Fibroblast of gingiva (primary cell): ENCODE measurements at places on chromosomes 11 and 22.

DNA sequence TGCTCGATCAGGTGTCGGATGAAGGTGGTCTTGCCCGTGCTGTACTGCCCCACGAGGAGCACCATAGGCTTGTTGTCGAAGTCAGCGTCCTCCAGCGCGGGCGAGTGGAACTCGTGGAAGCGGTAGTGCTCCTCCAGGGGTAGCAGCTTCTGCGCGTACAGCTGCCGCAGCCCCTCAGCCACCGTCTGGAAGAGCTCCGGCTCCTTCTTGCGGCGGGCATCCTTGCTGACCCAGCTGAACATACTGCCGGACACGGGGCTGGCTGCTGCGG, 263 bp downstream of the EHD1 start:
- DNase-seq = no peak

- no peak for DNase-seq
Measured at GRCh38 chr11:473962-474785, 24.1 kb downstream of the PTDSS2 start.

- no peak for DNase-seq
Measured at GRCh38 chr11:8873741-8874405, 37.1 kb upstream of the AKIP1 start.

- peak; percentile 44 for DNase-seq
Measured at GRCh38 chr11:20131788-20132666, 28.2 kb downstream of the DBX1 start.

DNA sequence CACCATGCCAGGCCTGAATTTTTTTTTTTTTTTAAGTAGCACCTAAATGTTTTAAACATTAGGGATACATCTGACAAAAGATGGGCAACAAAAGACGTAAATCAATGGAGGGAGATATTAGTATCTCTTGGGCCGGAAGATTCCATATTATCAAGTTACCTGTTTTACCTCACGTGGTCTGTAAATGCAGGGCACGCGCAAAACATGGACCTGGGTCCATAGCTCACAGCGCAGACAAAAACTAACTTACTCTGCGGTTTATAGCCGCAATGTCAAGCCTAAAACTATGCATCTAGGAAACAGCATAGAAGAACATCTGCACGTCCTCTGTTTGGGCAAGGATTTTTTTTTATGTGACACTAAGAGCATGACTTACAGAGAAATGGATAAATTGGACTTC, 31.5 kb upstream of the PANX2 start:
- no peak for DNase-seq

DNA sequence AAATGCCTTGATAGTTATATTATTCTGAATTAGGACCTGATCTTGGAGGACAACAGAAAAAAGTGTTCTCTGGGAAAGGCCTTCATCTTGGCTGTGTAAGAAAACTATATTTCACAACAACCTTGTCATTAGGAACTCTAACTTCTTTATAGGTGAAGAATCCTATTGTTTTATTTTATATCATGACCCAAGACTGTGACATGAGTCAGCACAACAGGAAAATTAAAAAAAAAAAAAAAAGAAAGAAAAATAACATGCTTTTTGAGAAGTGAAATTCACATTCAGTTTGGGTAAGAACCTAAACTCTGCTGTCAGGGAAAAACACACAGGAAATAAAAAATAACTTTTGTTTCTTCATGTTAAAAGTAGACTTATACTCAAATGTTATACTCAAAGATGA, 11.7 kb upstream of the FOLR2 start:
- DNase-seq = no peak

DNA sequence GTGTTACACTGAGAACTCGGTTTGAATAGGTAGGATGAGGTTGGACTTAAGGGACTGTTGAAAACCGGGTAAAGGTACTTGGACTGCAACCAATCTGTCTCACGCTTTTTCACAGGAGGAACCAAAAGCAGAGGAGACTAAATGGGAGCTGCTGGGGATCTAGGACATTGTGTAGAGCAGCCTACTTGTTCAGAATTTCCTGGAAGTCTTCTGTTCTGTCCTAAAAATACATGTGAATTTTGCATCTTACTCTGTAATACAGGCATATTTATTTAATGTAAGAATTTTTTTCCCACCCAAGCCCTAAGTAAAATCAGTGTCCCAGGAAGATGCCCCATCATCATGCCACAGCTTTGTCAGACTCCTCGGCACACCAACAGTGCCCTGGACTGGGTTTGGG, 52.1 kb upstream of the TBCEL start:
- no peak for DNase-seq

- no peak for DNase-seq
Measured at GRCh38 chr22:19823902-19824211, 30.8 kb downstream of the GNB1L start.

- no peak for DNase-seq
Measured at GRCh38 chr11:22785251-22785650, 44.4 kb downstream of the SVIP start.

DNA sequence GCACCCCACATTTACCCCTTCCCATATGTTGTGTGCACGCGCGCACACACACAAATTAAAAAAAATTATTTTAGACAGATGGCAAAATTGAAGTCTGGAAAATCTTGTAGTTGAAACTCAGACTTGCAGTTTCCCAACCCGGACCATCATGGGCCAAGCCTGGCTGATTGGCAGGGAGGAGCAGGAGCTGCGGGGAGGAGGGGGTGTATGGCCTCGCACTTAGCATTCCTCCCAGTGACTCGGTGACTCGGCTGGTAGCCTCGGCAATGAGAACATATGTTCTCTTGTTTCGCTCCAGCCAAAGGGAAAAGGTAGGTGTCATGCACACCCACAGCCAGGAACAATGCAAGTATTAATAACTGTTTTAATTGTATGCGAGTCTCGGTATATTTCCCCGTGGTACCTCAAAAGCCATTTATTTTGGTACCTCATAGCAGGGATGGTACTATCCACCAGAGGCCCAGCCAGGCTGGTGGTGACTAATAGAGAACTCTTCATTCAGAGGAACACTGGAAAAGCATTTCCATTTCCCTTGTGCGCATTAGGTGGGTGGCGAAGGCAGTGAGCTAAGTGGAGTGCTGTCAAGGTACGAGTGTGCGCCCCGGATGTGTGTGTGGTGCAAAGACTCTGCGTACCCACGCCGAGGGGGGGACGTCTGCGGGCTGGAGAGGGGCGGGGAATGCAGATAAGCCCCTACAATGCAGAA, 92.5 kb downstream of the DSCAML1 start:
- DNase-seq = no peak

GRCh38 chr11:17351510-17352176, at the start of gene NCR3LG1:
NCR3LG1 (plus strand) TSS chr11:17351800; CDS start chr11:17351970, 170 bp downstream.
- DNase-seq = peak; percentile 59

DNA sequence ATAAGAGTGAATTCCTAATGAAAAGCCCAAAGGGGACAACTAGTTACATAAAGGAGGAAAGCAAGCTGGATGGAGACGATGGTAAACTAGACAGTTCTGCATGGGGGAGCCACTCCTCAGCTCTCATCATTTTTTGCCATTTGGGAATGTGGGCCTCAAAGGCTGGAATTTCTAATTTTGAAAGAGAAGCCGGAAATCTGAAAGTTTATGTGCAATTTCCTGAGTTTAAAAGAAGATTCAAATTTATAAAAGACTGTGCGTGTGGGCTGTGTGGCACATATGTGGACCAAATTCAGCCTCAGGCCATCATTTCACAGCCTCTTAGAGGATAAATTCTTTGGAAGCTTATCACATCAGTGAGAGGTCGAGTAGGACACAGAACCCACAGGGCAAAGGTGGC, 18.3 kb upstream of the CRY2 start:
- DNase-seq = no peak

GRCh38 chr11:27363576-27364117, 632 bp upstream of the CCDC34 start:
- no peak for DNase-seq

DNA sequence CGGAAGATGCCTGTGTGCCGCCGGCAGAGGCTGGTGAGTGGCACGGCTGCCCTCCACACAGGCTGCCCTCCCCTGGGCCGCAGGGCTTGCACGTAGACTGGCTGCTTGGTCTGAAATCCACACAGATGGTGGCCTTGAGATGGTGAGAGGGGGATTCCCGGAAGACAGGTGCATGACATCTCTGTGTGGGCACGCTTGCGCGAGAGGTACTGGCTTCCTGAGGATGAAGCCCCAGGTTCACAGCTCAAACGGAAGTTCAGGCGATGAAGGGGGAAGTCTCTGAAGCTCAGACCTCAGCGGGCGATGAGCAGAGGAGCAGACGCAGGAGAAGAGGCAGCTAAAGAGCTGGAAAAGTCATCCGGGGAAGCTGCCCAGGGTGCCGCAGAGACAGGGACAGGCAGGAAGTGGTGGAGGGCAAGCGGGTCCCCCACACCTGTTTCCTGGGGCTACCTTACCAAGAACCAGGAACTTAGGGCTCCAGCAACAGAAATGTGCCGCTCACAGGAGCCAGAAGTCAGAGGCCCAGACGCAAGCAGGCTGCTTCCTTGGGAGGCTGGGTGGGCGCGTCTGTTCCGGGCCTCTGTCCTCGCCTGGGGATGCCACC, 7.2 kb downstream of the CRELD2 start:
- no peak for DNase-seq

- DNase-seq = peak; percentile 44
Measured at GRCh38 chr11:76371170-76371569, 9.8 kb downstream of the THAP12 start.

DNA sequence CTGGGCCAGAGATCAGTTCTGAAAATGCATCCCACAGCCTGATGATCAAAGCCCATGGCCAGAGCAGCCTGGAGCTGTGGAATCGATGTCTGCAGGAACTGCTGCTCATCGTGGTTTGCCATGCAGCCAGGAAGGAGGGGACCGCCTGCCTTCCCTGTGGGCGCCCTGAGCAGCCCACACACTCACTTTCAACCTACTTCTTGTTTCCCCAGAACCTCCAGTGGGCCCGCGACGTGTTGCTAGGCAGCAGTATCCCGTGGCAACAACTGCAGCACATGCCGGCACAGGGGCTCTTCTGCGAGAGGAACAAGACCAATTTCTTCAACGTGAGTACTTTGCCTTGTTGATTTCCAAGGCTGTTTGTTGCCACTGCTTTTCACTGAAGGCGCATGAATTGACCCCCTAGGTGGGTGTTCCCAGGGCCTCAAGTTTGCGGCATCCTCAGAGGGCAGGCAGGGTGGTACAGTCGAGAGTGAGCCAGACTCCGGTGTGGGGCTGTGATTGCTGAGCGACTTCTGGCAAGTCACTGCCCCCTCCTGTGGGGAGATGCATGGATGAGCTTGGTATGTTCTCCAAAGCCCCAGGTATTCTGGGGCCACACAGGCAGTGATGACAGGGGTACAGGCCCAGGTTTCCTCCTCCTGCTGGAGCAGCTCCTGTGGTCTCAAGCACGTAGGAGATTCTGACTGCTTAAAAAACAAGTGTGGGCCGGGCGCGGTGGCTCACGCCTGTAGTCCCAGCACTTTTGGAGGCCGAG, 47.0 kb upstream of the SUSD2 start:
- DNase-seq = no peak

DNA sequence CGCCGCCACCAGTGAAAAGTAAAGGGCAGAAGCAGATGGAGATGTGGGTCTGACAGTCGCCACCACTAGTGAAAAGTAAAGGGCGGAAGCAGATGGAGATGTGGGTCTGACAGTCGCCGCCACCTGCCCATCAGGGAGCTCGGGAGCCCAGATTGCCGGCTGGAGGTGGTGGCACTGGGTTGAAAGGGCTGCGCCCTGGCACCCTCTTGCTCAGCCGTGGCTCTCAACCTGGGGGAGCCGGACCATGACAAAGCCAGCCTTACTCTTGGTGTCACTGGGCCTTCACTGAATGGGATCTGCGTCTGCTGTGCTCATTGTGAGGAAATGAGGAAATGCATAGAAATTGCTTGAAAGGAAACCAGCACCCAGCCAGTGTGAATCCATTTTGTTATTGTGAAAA, 36.3 kb downstream of the AP2A2 start:
- no peak for DNase-seq

GRCh38 chr11:66523611-66524010, 13.2 kb downstream of the BBS1 start:
- no peak for DNase-seq

DNA sequence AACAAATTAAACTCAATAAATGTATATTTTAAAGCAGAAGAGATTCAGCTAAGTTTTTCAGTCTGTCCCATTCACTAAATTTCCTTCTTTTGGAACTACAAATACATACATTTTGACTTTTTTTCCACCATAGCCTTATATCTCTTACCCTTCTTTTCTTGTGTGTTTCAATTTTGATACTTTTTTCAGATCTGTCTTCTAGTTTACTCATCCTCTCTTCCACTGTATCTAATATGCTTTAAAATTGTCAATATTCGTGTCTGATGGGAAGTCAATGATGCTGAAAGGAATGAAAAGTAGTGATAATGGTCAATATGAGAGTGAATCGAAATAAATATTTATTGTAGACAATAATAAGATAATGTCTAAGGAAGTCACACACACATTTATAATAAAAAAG, 332.3 kb upstream of the KIRREL3 start:
- DNase-seq = no peak

- DNase-seq = peak; percentile 34
Measured at GRCh38 chr22:44537467-44537866, 39.4 kb upstream of the RTL6 start.

DNA sequence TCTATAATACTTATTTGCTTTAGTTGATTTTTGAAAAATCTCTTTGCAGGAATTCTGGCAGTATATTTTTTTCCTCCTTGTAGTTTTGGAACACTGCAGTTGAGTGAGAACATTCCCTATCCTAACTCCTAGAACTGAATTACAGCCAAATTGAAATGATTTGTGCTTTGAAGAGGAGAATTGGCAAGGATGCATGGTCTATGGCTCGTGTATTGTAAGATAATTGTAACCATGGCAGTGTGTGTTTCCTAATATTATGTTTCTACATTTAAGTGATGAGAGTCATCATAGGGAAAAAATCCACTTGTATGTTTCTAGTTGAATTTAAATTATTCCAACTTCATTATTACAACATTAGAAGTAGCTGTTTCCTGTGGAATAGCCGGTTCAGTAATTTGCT, 80.9 kb upstream of the MYO18B start:
- peak; percentile 72 for DNase-seq
